ENCODE measurements at places on chromosomes 12 and 14.

GRCh38 chr12:102374190-102374589, 106.2 kb downstream of the IGF1 start:
- DNase-seq: no peak

DNA sequence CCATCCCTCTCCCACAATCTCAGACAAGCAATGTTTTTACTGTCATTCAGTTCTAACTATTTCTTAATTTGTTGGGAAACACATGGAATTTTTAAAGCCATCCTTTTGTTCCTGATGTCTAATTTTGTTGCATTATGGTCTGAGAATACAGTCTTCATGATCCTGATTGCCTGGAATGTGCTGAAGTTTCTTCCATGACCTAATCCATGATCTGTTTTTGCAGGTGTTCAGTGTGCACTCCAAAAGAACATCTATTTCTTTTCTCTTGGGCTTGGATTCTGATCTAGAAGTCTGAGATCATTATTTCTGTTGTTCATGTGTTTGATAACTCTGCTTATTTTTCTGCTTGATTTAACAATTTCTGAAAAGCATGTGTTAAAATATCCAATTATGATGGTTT, 43.2 kb upstream of the PHC1 start:
- DNase-seq: no peak

DNA sequence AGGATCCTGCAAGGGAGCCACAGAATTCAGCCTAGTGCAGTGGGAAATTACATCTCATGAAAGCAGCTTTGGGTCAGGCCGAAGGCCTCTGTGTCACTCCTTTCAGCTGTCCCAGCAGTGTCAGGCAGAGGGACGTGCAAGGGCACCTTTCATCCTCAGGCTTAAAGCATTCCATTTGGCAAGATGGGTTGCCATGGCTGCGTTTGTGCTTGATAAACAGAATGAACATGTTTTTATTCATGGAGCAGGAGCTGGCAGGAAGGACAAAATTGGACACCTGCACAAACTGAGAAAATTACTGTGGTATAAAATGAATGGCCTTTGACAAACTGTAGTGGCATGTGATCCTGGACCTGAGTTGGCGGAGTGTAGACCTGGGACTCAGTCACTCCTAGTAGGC, 29.4 kb downstream of the ACAD10 start:
- no peak for DNase-seq

DNA sequence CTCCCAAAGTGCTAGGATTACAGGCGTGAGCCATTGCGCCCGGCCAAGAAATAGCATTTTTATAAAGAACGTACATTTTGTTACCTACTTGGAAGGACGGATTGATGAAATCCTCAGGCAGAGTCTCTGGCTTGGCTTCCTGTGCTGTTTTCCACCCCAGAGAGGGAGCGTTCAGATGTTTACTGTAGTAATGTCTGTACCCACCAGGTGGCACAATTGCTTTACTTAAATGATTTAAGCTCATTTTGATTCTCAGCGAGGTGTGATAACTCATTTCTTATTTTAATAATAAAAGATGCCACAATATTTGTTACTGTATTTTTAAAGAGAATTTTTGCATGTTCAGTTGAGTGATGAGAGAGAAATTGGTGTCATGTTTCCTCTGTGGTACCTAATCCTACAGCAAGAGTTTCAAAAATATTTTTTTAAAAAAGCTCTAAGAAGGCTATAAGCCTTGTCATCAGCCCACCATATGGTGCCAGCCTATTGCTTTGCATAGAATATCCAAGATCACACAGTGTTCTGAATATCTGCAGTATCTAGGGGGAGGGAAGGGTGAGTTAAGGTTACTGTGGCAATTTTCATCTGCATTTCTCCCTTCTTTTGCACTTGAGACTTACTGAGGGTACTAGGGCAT, 82.6 kb upstream of the TRAF3 start:
- peak; percentile 44 for DNase-seq

GRCh38 chr14:43039881-43040280, 1433.2 kb downstream of the LRFN5 start:
- DNase-seq: no peak

GRCh38 chr14:60184146-60184904, 19.1 kb upstream of the DHRS7 start:
- DNase-seq: no peak

DNA sequence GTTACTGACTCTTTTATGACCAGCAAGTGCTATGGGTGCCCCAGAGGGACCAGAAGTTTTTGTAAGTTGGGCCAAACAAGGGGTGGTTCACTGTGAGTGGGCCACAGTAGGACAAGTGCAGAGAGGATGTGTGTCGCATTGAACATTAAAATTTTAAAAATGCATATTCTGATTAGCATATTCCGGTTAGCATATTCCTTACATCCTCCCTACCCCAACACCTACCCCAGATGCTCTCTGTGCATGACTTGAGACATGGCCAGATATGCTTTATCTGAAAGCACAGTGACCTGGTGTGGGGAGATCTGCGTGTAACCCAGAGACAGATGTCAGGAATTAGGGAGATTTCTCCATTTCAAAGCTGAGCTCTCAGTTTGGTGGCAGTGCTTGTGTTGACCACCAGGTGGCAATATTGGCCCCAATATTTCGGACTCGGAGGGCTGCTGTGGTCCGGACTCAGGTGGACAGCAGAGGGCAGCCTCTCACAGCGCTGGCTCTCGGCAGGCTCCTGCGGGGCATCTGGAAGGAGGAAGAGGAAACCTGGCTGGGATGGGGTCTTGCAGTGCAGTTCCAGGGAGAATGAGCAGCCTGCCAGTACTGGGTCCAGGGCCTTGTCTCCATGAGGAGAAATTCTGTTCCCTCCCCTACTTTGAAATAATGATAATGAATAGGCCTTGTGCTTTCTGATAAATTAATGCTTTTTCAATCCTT, 1.6 kb upstream of the CEBPE start:
- peak; percentile 81 for DNase-seq

DNA sequence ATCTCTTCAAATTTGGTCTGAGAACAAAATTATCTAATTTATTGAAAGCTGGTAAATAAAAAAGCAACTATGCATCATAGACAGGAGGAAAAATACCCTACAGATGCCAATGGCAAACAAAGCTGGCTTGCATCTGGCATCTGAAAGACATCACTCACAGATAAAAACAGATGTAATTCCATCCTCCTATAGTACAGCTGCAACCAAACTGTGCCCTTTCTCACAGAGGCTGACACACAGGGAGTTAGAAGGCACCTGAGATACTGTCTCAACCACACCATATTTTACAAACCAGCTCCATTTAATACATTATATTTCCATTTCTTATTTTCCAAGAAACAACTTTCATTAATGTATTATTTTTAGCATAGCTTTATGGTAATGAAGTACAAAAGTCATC, 39.4 kb downstream of the DUSP16 start:
- DNase-seq: no peak

- DNase-seq: no peak
These were observed 42.5 kb downstream of the SPTLC2 start for GRCh38 chr14:77573964-77574363.

DNA sequence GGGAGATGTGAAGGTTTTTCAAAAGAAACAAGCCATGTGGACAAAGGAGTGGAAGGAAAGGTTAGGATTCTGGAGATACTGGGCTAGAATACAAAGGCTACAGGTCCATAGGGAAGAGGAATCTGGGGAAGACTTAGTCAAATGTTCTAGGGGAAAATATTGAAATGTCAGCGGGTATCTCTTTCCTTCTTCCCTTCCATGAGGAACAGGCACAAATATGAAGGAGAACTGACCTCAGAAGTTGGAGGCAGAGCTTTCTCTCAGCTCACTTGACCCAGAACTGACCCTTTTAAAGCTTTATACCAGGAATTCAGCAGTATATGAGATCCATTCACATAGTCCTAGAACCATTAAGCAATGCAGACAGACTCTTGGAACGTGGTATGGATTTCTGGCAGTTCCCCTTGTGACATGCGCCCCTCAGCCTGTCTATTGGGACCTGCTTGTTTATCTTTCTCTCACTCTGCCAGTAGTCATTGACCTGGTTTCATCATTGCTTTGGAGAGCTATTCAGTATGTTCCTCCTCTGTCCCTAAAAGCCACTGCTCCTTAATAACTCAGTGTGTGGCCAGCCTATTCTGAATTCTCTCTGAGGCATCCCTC, 43.0 kb upstream of the GSG1 start:
- no peak for DNase-seq

DNA sequence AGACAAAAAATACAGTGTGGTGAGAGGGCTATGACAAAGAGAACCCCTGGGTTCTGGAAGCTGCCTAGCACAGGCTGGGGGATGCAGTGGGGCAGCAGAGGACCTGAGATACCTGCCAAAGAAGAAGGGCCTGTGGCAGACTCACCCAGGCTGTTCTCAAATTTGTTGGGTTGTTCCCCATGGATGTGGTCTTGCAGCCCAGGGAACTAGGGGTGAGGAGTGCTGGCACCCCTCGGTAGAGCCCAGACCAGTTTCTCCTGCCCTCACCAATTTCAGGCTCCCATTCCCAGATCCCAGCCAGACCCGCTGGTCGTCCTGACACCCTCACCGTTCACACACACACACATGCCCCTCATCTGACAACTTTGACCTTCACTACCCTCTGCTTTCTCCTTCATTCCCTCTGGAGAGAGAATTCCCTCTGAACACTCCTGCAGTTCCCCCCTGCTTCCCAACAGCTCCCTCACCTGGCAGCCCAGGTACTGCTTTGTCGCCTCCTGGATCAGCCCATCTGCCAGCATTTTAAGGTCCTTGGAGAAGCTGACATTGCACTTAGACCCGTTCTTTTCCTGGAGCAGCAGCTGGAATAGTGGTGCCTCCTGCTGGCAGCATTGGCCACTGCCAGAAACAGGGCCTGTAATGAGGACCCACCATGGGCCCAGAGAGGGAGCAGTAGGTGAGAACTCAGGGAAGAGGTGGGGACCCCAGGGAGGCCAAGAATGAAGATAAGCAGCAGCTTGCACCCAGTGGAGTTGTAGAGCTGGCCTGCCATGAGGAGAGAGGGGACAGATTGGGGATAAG, 5.9 kb upstream of the GDF11 start:
- peak; percentile 62 for DNase-seq

DNA sequence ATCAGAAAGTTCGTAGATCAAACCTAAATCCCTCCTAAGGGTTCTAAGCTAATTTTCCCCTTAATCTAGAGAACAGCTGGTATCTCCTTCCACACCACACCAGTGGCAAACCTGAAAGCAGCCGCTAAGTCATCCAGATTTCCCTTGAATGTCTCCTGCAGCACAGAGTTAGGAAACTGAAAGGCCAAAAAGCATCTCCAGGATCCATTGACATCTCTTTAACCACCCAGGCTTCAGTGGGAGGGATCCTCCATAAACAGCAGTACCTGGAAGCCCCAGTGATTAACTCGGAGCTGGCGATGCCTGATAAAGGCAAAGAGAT, 47.6 kb downstream of the CRACR2A start:
- no peak for DNase-seq

- no peak for DNase-seq
These were observed 31.9 kb upstream of the TC2N start for GRCh38 chr14:91899213-91899612.

DNA sequence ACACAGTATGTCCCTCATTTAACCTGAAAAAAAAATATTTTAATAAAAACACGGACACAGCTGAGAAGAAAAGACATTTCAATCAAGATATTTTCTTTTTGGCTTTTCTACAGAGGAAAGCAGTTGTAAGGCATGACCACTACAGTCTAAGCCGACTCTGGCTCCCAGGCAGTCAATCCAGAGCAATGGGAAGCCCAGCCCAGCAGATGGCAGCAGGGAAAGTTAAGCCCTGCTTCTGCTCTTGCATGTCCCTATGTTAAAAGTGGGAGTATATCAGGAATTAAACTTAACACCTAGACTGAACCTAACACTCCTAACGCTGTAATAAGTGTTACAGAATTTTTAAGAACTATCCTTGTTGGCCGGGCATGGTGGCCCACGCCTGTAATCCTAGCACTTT, 19.5 kb upstream of the HAL start:
- no peak for DNase-seq

DNA sequence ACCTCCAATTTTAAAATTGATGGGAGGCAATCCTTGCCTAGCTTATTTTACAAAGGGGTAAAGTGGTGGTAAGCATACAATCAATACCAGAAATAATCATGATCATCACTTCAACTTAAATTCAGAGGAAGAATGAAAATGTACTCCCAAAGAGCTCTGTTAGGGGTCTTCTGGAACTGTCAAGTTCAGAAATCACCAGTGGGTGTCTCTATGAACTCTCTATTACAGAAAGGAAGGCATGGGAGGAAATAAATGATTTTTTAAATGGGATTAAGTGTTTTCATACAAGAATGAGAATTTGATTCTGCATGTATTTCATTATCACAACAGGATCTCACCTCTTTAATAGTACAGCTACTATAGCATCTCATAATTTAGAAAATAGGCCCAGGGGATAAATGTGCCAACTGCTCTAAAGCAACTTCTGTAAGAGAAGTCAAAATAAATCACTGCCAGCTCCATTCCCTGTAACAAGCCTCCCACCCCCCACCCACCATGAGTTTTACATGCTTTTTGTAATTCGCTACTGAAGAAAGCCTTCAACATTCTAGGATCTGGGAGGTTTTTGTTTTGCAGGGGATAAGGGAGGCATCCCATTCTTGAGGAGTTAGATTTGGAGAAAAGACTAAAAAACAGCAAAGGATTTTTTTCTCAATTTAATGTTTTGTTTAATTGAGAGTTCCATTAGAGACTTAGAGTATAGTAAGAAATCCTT, 9.7 kb downstream of the DCP1B start:
- DNase-seq: no peak

- no peak for DNase-seq
These were observed 186.0 kb downstream of the PAH start for GRCh38 chr12:102730996-102731395.

DNA sequence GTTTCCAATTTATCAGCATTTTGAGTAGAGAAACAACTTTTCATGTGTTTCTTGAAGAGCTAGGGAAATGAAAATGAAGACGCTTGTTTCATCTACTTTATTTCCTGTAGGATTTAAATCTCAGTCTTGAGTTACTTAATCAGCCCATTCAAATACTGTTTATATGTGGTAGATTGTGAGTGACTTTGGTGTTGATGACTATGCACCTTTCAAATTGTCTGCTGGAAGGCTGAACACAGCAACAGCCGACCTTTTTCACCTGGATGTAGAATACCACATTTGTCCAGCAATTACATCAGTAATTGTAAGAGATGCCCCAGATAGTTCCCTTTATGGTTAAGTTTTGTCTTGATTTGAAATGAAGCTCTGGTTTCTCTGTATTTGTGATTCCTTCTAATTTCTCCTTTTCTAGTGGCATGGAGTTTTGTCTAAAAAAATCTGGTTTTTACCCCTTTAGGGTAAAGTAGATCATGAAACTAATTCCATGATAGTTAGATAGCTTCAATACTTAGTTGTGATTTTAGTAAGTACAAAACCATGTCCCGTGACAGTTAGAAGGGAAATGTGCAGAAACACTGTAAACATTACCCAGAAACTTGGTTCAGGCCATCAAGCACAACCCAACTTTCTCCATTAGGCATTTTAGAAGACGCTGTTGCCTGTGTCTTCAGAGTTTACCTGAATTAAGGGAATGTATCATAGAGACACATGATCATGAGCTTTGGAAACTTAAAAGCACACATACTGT, 165.0 kb downstream of the SRGAP1 start:
- DNase-seq: no peak

- DNase-seq: no peak
These were observed 7.4 kb downstream of the WNT1 start for GRCh38 chr12:48985475-48985897.
